ENCODE measurements at places on chromosomes 12 and 14. TPM values are rescaled to one million over a fixed set of nuclear protein-coding genes. Genes with fewer than 3 reads are reported as not detected.

SSTR1 gene
- total RNA-seq: not detected

CCDC175 gene
- total RNA-seq: not detected

RIMBP2 gene
- 0.06 TPM for total RNA-seq

PTCSC3 gene
- total RNA-seq: not detected

BHLHE41 gene
- total RNA-seq: 0.46 TPM

TUNAR gene
- total RNA-seq: not detected

Measured in A549 treated with dexamethasone at 1 μM for 4 hours (cell line).